ENCODE measurements at places on chromosomes 1 and 21.

- DNase-seq: no peak
Measured at GRCh38 chr1:147516157-147516917, 25.0 kb upstream of the BCL9 start.

DNA sequence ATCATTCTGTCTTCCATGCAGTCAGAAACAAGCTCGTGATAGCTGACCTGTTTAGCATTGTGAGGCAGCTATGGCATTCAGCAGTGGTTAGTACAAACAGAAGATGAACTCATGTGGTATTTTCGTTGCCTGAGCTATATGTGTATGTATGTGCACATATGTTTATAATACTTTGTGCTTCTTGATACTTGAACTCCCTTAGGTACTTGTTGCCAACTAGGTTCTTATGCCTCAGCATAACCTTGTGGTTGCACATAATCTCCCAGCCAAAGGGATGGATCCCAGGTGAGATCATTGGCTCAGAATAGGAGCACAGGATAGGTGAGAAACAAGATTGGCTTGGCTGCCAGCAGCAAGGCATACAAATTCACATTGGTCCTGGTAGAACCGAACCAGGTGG lies 86.1 kb downstream of the VPS26C start:
- DNase-seq: no peak

- no peak for DNase-seq
Measured at GRCh38 chr21:22679207-22679606, 1681.0 kb downstream of the NCAM2 start.

DNA sequence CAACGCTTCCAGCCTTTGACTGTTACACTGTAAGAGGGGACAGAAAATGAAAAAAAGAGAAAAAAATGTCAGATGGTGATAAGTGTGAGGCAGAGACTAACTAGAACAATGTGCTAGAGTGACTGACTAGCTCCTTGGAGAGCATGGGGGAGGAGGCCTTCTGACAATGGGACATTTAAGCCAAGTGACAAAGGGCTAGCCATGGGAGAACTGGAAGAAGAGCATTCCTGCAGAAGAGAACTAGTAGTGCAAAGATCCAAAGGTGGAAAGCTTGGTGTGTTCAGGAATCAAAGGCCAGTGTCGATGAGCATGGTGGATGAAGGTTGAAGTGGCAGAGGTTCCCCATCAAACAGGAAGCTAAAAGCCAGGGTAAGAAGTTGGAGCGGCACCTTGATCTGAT lies 25.8 kb downstream of the STYXL2 start:
- no peak for DNase-seq

- no peak for DNase-seq
Measured at GRCh38 chr1:43858324-43858723, 75.3 kb upstream of the ARTN start.

GRCh38 chr21:37342046-37342632 lies 24.4 kb upstream of the DYRK1A start:
- DNase-seq: no peak

Measured in stimulated activated CD4-positive, alpha-beta T cell treated with anti-CD3 and anti-CD28 coated beads, Interleukin-4, amount 100 ng/mL, for 4 hours (primary cell).